ENCODE measurements at places on chromosomes 7 and 10.

- no peak for DNase-seq
Observed at GRCh38 chr7:144907577-144907976, 71.7 kb upstream of the TPK1 start.

DNA sequence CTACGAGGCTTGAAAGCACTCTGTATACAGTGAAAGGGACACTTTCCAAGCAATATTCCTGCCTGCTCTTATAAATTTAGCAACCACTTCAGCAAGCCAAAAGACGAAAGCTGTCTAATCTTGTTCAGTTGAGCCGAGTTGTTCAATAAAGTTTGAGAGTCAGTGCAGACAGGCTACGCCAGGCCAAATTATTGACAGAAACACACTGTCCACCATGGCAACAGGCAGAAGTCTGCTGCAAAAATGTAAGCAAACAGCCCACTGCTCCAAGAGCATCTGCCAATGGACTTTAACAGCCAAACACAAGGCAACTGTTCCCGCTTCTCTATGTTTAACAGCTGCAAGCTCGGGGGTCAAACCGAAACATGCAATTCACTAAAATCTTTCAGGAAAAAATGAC lies 85.7 kb downstream of the GLI3 start:
- DNase-seq = no peak

GRCh38 chr10:43923328-43923727 lies 274.6 kb upstream of the ZNF32 start:
- no peak for DNase-seq

DNA sequence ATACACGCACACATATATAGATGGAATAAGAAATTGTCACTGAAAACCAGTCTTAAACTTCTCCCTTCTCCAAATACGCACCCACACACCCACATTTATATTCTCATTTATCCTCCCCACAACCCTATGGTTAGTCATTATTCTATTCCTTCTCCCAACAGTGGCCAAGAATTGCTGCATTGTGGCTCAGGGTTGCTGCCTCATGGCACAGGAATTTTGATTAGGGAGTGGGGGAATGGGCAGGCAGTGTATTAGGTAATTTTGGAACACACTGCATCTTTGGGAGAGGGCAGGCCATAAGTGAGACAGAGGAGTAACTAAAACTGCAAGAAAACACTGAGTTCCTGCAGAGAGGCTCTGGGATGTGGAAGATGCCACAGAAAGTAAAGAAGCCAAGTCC lies 35.7 kb downstream of the NAPEPLD start:
- no peak for DNase-seq

- no peak for DNase-seq
Observed at GRCh38 chr10:86721232-86721631, 35.2 kb upstream of the BMPR1A start.

- no peak for DNase-seq
Observed at GRCh38 chr7:25517906-25518305, 289.6 kb upstream of the NPVF start.

GRCh38 chr10:99765672-99766301 lies 16.7 kb upstream of the ABCC2 start:
- DNase-seq = no peak

DNA sequence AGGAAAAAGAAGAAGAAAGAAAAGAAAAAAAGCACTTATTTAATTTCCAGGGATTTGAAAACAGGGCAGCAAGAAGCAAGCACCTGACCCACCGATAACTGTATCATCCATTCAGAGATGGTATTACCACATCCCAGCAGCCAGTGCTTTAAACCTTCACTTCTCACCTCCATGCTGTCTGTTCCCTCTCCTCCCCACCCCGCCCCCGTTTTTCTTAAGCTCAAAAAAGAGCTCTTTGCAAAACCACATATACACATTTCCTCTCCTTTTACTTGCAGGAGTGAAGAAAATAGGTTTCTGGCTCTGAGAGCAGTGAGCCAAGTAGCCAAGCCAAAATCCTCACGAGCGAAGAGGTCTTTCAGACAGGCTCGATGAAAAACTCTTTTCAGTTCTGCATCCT lies 2.2 kb downstream of the STOX1 start:
- DNase-seq = no peak

GRCh38 chr7:15368653-15369052 lies 193.2 kb downstream of the AGMO start:
- DNase-seq = no peak

GRCh38 chr7:125059861-125060456 lies 130.3 kb upstream of the POT1 start:
- no peak for DNase-seq

DNA sequence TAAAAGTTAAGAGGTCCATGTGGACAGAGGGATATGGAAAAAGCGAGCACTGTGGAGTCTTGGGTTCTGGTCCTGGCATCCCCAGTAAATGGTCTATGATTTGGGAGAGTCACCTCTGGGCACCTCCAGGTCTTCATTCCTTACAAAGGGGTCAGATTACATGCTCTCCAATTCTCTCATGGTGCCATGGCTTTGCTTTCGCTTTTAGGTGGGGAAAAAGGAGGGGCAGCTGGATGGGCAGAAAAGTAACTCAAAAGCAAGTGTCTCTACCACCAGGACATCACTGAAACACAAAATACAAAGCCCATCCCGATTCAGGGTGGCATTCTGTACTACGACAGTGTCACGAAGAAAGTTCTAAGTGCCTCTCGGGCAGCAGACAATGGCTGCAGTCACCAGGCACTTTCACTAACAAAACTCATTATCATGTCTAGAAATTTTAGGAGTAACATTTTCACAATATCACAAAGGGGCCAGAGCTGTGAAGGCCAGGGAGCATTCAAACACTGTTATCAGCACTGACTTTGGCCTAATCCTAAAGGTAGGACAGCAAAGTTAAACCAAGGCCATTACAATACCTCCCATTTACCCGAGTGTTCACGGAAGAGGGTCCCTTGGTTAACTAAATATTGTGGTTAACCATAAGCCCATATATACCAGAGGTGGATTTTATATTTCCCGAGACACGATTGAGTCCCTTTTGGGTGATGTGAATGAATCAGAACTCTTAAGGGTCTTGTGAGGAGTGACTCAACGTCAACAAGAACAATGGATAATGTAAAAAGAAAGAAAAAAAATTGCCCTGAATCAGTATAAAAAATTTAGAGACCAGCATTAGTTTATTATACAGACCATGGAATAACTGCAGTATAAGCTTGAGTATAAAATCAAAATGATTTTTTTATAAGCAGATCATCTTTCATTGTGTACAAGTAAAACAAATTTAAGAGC lies 2.5 kb downstream of the PSAP start:
- no peak for DNase-seq

- DNase-seq = no peak
Observed at GRCh38 chr7:16189026-16189715, 232.2 kb downstream of the CRPPA start.

- no peak for DNase-seq
Observed at GRCh38 chr7:50470250-50471163, 20.4 kb upstream of the FIGNL1 start.

DNA sequence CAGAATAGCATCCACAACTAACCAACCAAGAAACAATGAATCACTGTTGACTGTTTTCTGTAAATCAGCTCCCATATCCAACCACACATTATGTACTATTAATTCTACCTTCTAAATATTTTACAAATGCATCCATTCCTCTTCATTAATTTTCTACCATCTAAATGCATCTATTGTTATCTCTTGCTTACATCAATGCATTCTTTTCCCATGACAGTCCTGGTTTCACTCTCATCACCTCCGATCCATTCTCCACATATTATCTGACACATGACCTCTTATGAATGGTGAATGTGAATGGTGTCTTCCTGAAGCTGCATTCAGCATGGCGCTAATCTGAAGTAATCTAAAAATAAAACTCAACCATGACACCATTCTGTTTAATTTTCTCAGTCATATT lies 153.8 kb upstream of the CALCR start:
- DNase-seq = no peak

DNA sequence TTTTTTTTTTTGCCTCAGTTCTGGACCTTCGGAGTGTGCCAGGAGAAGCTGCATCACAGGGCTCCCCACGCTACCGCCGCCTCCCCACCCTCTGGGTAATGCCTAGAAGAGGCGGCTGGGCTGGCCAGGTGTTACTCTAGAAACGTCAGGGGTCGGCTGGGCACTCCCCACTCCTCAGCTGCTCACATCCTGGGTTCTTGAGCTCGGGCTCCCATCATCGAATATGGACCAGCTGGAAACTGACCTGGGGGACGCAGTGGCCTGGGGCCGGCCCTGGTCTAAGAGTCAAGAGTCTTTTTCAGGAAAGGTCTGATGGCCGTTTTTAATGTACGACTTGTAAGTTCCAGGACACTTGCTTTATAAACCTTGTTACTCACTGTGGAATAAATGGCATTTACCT lies 326.5 kb downstream of the WDR37 start:
- no peak for DNase-seq

All from stimulated activated CD8-positive, alpha-beta memory T cell treated with anti-CD3 and anti-CD28 coated beads, Interleukin-15, amount 100 ng/mL, for 24 hours (primary cell).